ENCODE measurements at places on chromosomes 12 and 14. TPM values are rescaled to one million over a fixed set of nuclear protein-coding genes. Genes with fewer than 3 reads are reported as not detected.

Gene ACRBP
- under 0.01 TPM for total RNA-seq

GRCh38 chr12:22234561-22234960 is 99.9 kb downstream of the ST8SIA1 start:
- no peak overlapping the region for H3K27ac ChIP-seq
- H3K4me1 ChIP-seq = peaks cover 16% of the 10 kb centered on the region
- DNase-seq = peak; percentile 62
- no peak overlapping the region for H3K4me3 ChIP-seq
- H3K27me3 ChIP-seq = no peaks in the 10 kb centered on the region

- no peak overlapping the region for H3K4me3 ChIP-seq
- no peak for DNase-seq
- no peaks in the 10 kb centered on the region for H3K27me3 ChIP-seq
- H3K4me1 ChIP-seq = peaks cover 7% of the 10 kb centered on the region
- peak overlapping the region; percentile 84 for H3K27ac ChIP-seq
- no peaks in the 10 kb centered on the region for H3K36me3 ChIP-seq
Observed at GRCh38 chr14:68536018-68536410, 256.9 kb downstream of the ZFP36L1 start.

- H3K36me3 ChIP-seq = no peaks in the 10 kb centered on the region
- H3K4me1 ChIP-seq = no peaks in the 10 kb centered on the region
- H3K27ac ChIP-seq = no peak overlapping the region
- no peak overlapping the region for H3K4me3 ChIP-seq
- no peaks in the 10 kb centered on the region for H3K27me3 ChIP-seq
- no peak for DNase-seq
Observed at GRCh38 chr12:72570601-72571000, 298.4 kb downstream of the TRHDE start.

Gene GNB3
- total RNA-seq = 1.4 TPM

GRCh38 chr12:98823012-98823411 is 177.9 kb downstream of the APAF1 start:
- DNase-seq = peak; percentile 9
- no peak overlapping the region for H3K27ac ChIP-seq
- H3K27me3 ChIP-seq = no peaks in the 10 kb centered on the region

Gene PIWIL1
- total RNA-seq = not detected

GRCh38 chr12:78194448-78194847 is 363.8 kb downstream of the NAV3 start:
- peak overlapping the region; percentile 66 for H3K27ac ChIP-seq
- no peak overlapping the region for H3K4me3 ChIP-seq
- peaks cover 40% of the 10 kb centered on the region for H3K4me1 ChIP-seq
- peaks cover 14% of the 10 kb centered on the region for H3K36me3 ChIP-seq

DNA sequence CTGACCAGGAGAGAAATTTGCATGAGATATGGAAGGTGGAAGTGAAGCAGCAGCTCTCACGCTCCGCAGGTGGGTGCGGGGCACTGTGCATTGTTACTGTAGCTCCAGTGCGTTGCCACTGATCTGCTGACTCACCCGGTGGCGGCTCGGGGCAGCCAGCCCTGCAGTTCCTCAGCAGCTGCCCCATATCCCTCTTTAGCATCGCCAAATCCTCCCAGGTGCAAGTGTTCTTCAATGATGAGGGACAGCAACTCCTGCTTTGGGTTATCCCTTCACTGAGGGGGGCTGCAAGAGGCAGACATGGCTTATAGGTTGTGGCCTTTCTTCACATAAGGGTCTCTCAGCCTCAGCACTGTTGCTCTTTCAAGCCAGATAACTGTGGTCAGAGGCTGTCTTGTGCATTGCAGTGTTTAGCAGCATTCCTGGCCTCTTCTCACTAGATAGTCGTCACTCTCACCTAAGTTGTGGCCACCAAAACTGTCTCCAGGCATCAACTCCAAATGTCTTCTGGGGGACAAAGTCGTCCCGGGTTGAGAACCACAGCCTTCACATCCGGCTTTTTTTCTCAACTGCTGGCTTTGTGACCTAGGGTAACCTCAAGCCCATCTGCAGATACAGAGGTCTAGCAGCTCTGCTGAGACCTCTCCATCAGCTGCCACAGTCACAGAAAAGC is 180.8 kb downstream of the EFCAB11 start:
- H3K4me3 ChIP-seq = no peak overlapping the region
- no peak overlapping the region for H3K27ac ChIP-seq
- H3K4me1 ChIP-seq = peaks cover 5% of the 10 kb centered on the region
- H3K27me3 ChIP-seq = no peaks in the 10 kb centered on the region
- no peaks in the 10 kb centered on the region for H3K36me3 ChIP-seq
- no peak for DNase-seq
